Naive thymus-derived CD8-positive, alpha-beta T cell (primary cell): ENCODE measurements at places on chromosomes 1 and 21.

- no peaks in the 10 kb centered on the region for H3K27me3 ChIP-seq
- no peaks in the 10 kb centered on the region for H3K36me3 ChIP-seq
- DNase-seq, result no peak
- H3K4me1 ChIP-seq, result peaks cover 45% of the 10 kb centered on the region
- H3K27ac ChIP-seq, result peak overlapping the region; percentile 58
These were observed 26.8 kb downstream of the IFFO2 start for GRCh38 chr1:18929686-18930085.

GRCh38 chr1:192476802-192477298 lies 98.7 kb upstream of the RGS1 start:
- H3K4me1 ChIP-seq, result no peaks in the 10 kb centered on the region
- H3K27me3 ChIP-seq, result no peaks in the 10 kb centered on the region
- H3K27ac ChIP-seq, result peak overlapping the region; percentile 45
- DNase-seq, result no peak
- no peak overlapping the region for H3K4me3 ChIP-seq

- peak overlapping the region; percentile 72 for H3K4me3 ChIP-seq
- no peaks in the 10 kb centered on the region for H3K27me3 ChIP-seq
- H3K27ac ChIP-seq, result peak overlapping the region; percentile 97
These were observed 5.4 kb downstream of the PPP2R5A start for GRCh38 chr1:212290608-212291007.

DNA sequence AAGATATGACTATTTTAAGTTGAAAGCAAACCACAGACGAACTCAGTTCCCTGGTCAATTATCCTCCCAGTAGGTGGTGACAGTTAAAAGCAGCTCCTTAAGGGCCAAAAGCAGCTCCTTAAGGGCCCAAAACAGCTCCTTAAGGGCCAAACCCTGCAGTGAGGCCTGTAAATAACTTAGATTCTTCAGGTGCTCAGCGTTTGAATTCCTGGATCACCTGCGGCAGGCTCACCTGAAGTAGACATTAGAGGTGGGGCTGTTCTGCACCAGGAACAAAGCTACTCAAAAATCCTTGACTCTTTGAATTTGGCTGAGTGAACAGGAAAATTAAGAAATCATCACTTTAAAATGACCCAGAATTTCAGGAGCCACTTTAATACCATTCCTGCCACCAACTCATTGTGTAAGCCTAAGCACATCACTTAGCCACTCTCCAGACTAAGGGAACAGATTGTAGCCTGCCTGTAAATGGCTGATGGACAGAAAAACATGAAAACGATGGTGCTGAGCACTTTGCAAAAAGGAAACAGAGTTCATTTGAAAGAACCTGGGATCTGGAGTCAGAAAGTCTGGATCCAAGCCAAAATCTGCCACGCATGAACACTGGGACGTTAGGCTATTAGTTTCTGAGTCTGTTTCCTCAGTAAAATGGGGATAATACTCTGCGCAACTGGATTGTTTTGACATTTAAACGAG lies 126.9 kb downstream of the LRIG2 start:
- H3K27ac ChIP-seq, result no peak overlapping the region
- no peak overlapping the region for H3K4me3 ChIP-seq
- no peak for DNase-seq
- H3K36me3 ChIP-seq, result no peaks in the 10 kb centered on the region

GRCh38 chr21:34913811-34914210 lies 135.3 kb downstream of the RUNX1 start:
- no peak overlapping the region for H3K4me3 ChIP-seq
- peaks cover 7% of the 10 kb centered on the region for H3K36me3 ChIP-seq
- no peak for DNase-seq
- no peaks in the 10 kb centered on the region for H3K27me3 ChIP-seq

- DNase-seq, result peak; percentile 74
- peak overlapping the region; percentile 96 for H3K27ac ChIP-seq
- no peaks in the 10 kb centered on the region for H3K27me3 ChIP-seq
- H3K4me3 ChIP-seq, result peak overlapping the region; percentile 81
- H3K36me3 ChIP-seq, result peaks cover under 1% of the 10 kb centered on the region
- peaks cover 51% of the 10 kb centered on the region for H3K4me1 ChIP-seq
These were observed 12.5 kb downstream of the RPS6KA1 start for GRCh38 chr1:26541816-26542711.

DNA sequence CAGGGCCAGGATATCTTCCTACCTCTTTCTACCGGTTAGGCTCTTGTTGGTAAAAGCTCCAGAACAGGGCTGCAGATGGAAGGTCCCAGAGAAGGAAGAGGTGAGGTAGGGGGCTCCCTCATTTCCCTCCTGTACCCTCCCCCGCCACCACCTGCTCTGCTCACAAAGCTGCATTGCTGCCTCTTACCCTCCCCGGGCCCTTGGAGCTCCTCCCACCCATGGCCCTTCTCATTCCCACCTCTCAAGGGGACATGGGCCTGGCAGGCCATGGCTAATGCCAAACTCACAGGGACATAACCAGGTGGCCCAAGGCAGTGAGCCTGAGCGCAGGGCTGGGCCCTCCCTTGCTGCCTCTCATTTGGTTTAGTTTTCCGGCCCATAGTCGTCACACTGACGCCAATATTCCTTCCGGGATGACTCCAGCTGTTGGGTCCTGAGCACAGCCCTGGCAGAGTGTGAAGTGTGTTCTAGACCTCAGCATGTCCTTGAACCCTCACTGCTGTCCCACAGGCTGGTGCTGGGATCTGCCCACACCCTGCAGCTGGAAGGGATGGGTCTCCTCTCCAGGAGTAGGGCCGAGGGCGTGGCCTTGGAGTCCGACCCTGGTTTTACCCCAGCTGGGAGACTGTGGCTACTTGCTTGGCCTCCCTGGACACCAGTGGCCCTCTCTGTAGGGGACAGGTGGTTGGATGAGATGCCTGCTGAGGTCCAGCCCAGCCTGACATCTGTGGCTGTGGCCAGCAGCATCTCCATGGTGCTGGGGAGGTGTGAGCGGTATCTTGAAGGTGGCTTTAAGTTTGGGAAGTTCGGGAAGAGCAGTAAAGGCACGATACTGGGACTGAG lies 104.6 kb downstream of the ARHGEF10L start:
- no peak overlapping the region for H3K4me3 ChIP-seq
- peaks cover 12% of the 10 kb centered on the region for H3K27me3 ChIP-seq
- H3K27ac ChIP-seq, result no peak overlapping the region
- no peaks in the 10 kb centered on the region for H3K36me3 ChIP-seq
- no peak for DNase-seq

DNA sequence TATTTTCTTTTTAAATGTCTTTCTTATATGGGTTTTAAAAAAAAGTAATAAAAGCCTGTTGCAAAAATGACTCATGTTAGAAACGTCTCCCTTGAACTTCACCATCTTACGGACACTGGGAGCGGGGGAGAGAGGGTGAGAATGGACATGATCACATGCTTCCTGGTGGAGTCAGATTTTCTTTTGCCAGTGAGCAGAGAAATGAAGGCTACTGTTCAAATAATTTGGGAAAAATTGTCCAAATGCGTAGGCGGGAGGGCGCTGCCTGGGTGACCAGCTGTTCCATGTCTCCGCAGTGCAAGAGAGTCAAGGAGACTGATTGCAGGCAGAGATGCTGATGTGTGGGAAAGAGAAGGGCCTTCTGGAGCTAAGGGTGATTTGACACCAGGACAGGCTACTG lies 23.1 kb downstream of the EIF2D start:
- H3K27me3 ChIP-seq, result no peaks in the 10 kb centered on the region
- no peak for DNase-seq
- peak overlapping the region; percentile 83 for H3K27ac ChIP-seq
- no peak overlapping the region for H3K4me3 ChIP-seq

DNA sequence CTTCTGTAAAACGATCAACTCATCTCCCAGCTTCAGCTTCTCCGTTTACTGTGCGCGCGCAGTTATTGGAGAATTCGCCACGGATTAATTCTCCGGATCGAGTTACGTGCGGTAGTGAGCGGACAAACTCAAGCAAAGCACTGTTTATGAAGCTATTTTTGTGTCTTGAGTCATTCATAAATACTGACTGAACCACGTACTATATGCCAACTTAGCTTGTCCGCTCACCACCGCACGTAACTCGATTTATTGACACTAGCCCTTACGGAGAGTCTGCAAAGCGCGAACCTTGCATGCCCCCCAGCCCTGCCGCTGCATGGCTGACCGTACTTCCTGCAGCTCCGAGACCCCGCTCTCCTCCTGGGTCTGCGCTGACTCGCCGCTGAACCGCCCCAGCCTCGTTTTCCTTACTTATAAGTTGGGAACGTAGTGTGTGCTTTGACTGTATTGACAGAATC lies 773 bp downstream of the CHD1L start:
- H3K36me3 ChIP-seq, result no peaks in the 10 kb centered on the region
- peak overlapping the region; percentile 46 for H3K27ac ChIP-seq
- H3K4me1 ChIP-seq, result peaks cover 23% of the 10 kb centered on the region
- H3K4me3 ChIP-seq, result peak overlapping the region; percentile 94

DNA sequence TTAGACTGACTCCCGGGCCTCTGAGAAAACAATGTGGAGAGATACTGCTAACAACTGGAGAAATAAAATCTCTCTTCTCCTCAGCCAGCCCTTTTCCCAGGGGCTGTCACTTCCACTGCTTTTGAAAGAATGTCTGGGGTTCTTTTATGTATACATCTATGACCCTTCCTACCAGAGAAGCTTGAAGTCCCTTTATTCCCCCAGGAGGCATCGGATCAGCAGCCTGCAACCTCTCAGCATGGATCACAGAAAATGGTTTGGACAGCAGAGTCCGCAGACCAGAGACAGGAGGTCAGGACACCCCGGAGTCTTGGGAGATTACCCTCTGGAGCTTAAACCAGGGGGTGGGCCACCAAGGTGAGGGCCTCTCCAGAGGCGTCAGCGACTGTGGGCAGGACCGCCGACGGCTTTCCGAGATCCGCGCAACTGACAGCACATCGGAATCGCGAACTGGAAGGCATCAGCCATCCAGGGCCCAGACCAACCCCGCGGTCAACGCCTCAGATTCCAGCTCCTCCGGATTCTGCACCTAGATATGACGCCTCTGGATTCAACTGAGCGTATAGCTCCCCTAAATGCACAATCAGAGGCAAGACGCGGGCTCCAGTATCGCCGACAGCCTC lies 1.0 kb downstream of the EPHA10 start:
- H3K4me3 ChIP-seq, result no peak overlapping the region
- DNase-seq, result no peak
- peaks cover 17% of the 10 kb centered on the region for H3K4me1 ChIP-seq
- no peak overlapping the region for H3K27ac ChIP-seq
- peaks cover 63% of the 10 kb centered on the region for H3K27me3 ChIP-seq

DNA sequence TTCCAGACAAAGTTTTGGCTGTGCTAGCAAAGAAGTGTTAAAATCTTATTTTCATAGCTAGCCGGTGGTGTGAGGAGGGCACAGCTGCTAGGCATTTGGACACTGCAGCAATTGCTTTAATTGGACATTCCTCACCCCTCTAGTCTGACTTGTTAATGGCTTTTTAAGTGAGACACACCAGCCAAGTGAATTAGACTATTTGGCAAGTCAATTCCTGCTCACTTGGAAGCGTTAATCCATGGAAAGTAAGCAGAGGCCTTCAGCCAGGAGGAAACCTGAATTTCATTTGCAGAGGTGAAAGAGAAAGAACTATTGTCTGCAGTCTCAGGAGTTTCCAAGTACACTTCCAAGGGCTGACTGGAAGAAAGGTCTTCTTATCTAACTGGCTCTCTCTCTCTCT lies 175.7 kb downstream of the ST6GALNAC3 start:
- no peak for DNase-seq
- peaks cover 20% of the 10 kb centered on the region for H3K4me1 ChIP-seq
- no peak overlapping the region for H3K4me3 ChIP-seq
- no peaks in the 10 kb centered on the region for H3K27me3 ChIP-seq
- H3K27ac ChIP-seq, result no peak overlapping the region

DNA sequence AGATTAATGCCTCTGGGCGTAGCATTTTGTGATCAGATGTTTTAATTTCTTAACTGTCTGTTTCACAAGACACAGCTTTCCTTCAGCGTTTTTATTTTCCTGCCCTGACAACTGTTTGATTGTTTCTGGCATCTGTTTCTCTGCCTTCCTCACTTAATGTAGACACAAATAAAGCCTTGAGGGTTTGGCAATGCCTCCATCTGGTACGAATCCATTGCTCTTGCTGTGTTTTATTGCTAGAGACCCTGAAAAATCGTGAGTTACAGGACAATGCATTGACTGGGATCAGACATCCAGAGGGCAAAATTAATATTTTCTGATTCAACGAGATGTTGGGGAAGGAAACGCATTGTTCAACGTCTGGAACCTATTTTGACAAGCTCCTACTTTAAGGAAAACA lies 363.5 kb downstream of the MRPL39 start:
- H3K4me3 ChIP-seq, result no peak overlapping the region
- no peaks in the 10 kb centered on the region for H3K36me3 ChIP-seq
- no peaks in the 10 kb centered on the region for H3K27me3 ChIP-seq

DNA sequence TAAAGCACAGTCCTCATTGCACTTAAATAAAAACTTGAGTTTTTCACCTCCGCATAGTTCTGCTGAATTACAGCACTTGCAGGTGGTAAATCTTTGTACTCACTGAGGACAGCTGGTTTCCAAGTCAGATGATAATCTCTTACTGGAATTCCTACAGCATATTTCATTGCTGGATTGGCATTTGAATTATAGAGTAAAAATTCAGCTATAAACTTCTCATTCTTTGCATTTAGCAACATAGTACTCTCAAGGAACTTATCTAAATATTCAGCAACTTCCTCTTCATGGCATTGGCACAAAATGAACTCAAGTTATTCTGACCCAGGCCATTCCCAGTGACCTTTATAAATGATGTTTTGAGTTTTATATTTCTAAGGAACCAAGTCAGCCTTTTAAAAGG lies 23.4 kb downstream of the GORAB start:
- H3K36me3 ChIP-seq, result peaks cover 13% of the 10 kb centered on the region
- H3K27ac ChIP-seq, result no peak overlapping the region
- H3K4me3 ChIP-seq, result no peak overlapping the region

GRCh38 chr21:14376854-14377253 lies 6.1 kb downstream of the HSPA13 start:
- no peaks in the 10 kb centered on the region for H3K36me3 ChIP-seq
- H3K27me3 ChIP-seq, result no peaks in the 10 kb centered on the region
- peaks cover 20% of the 10 kb centered on the region for H3K4me1 ChIP-seq
- DNase-seq, result no peak
- no peak overlapping the region for H3K27ac ChIP-seq

- peaks cover 89% of the 10 kb centered on the region for H3K4me1 ChIP-seq
- H3K27ac ChIP-seq, result peak overlapping the region; percentile 99
- DNase-seq, result no peak
These were observed 82.8 kb downstream of the CD247 start for GRCh38 chr1:167435484-167435883.

DNA sequence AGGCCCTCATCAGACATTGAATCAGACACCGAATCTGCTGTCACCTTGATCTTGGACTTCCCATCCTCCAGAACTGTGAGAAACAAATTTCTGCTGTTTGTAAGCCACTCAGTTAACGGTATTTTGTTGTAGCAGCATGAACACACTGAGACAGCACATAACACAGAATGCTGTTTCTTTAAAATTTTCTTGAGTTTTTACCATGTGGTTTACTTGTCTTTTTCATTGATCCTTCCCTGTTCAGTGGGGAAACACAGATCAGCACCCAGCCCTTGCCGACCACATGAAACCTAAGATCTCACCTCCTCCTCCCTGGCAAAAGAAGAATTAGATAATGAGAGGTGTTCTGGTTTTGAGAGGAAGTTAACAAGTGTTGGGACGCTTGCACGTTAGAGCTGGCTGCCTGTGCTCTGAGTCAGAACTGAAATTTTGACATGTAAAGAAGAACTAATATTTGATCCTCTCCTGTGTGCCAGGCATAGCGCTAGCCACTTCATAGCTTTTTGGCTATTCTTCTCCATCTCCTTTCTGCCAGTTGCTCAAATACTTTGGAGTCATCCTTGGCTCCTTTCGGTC lies 179.6 kb downstream of the DHRS3 start:
- H3K4me3 ChIP-seq, result peak overlapping the region; percentile 79
- no peaks in the 10 kb centered on the region for H3K27me3 ChIP-seq
- H3K27ac ChIP-seq, result peak overlapping the region; percentile 91
- peaks cover 51% of the 10 kb centered on the region for H3K4me1 ChIP-seq
- DNase-seq, result peak; percentile 75
